ENCODE measurements at places on chromosomes 1 and 21. TPM values are rescaled to one million over a fixed set of nuclear protein-coding genes. Genes with fewer than 3 reads are reported as not detected.

The BACE2 gene
- 80.6 TPM for total RNA-seq

- no peak overlapping the region for H3K4me3 ChIP-seq
- H3K36me3 ChIP-seq: no peaks in the 10 kb centered on the region
- no peaks in the 10 kb centered on the region for H3K27me3 ChIP-seq
- no peak overlapping the region for H3K27ac ChIP-seq
- no peaks in the 10 kb centered on the region for H3K4me1 ChIP-seq
These were observed 4.7 kb downstream of the AGPAT3 start for GRCh38 chr21:43869486-43870325.

- no peaks in the 10 kb centered on the region for H3K36me3 ChIP-seq
- H3K27me3 ChIP-seq: no peaks in the 10 kb centered on the region
- no peak overlapping the region for H3K4me3 ChIP-seq
- no peak overlapping the region for H3K27ac ChIP-seq
- no peaks in the 10 kb centered on the region for H3K4me1 ChIP-seq
These were observed 154.8 kb downstream of the BACH1 start for GRCh38 chr21:29453511-29453910.

DNA sequence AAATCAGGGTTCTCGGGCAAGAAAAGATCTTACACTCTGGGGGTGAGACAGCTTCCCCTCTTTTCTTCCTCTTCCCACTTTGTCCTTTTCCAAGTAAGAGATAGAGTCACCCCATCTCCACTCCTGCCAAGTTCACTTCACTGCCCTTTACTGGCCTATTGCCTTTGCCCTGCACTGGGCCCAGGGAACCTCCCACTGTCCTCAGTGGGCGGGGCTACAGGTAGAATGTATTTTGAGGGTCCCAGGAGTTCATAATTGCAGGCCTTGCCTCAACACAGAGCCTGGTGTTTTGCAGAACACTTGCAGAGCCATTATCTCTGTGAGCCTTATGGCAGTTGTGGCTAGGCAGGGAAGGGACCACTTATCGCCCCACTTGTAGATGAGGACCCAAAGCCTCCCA, 3.3 kb downstream of the AMPD2 start:
- no peak overlapping the region for H3K4me3 ChIP-seq
- DNase-seq: no peak
- peaks cover 37% of the 10 kb centered on the region for H3K4me1 ChIP-seq
- H3K27ac ChIP-seq: no peak overlapping the region
- no peaks in the 10 kb centered on the region for H3K27me3 ChIP-seq
- H3K36me3 ChIP-seq: peaks cover 4% of the 10 kb centered on the region

DNA sequence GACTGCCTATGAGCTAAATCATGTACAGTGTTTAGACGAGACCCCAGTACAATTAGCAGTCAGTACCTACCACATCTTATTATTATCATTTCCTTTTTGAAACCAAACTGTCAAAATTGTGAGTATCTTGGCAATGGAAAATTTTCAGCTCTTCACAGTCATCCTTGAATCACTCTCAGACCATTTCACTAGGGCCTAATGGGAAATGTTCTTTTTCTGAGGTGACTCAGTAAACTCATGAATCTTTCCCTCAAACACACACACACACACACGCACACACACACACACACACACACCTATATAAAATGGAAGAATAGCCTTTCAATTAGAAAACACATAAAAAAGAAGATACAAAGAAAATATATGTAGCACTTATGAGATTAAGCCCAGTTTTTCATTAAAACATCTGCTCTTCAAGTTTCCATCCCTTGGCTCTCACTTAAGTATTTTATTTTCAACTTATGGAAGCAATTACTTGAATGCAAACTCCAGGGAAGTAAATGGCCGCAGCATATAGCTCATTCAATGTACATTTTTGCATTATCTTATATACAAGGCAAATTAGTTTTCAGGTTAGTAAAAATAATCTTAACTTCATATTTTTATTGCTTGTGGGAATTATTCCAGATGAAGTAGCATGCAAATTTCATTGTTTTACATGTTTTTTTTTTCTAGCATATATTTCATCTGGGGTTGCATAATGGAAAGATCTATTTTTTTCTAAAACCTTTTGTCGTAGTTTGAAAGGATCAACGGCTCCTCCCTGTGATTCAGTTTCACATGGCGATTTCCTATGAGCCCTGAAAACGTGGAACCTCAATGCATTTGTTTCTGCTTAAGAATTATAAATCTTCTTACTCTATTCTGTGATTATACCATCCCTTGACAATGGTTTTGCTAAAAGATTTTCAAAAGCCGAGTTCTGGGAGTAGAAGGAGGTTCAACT, 46.3 kb upstream of the TMPRSS15 start:
- H3K4me1 ChIP-seq: no peaks in the 10 kb centered on the region
- no peak for DNase-seq
- no peaks in the 10 kb centered on the region for H3K36me3 ChIP-seq
- no peaks in the 10 kb centered on the region for H3K27me3 ChIP-seq
- no peak overlapping the region for H3K27ac ChIP-seq
- H3K4me3 ChIP-seq: no peak overlapping the region

- H3K27me3 ChIP-seq: no peaks in the 10 kb centered on the region
- no peaks in the 10 kb centered on the region for H3K36me3 ChIP-seq
- H3K4me3 ChIP-seq: no peak overlapping the region
- DNase-seq: no peak
- no peak overlapping the region for H3K27ac ChIP-seq
These were observed 328.7 kb downstream of the PTPRC start for GRCh38 chr1:198967566-198967965.

- no peak overlapping the region for H3K27ac ChIP-seq
- no peaks in the 10 kb centered on the region for H3K27me3 ChIP-seq
- H3K4me3 ChIP-seq: no peak overlapping the region
- no peak for DNase-seq
These were observed 18.0 kb downstream of the C8A start for GRCh38 chr1:56872597-56872996.

The MNDA gene
- total RNA-seq: 3.6 TPM

The FALEC gene
- not detected for total RNA-seq

- no peaks in the 10 kb centered on the region for H3K4me1 ChIP-seq
- H3K36me3 ChIP-seq: no peaks in the 10 kb centered on the region
- no peak overlapping the region for H3K27ac ChIP-seq
- no peak for DNase-seq
- H3K4me3 ChIP-seq: no peak overlapping the region
These were observed 239.0 kb upstream of the ZP4 start for GRCh38 chr1:238129677-238130076.

- no peak for DNase-seq
- no peaks in the 10 kb centered on the region for H3K36me3 ChIP-seq
- H3K4me1 ChIP-seq: no peaks in the 10 kb centered on the region
- H3K27ac ChIP-seq: no peak overlapping the region
These were observed 250.6 kb upstream of the NFIA start for GRCh38 chr1:60831780-60832179.

GRCh38 chr1:231563247-231563646, 34.8 kb downstream of the TSNAX start:
- no peak overlapping the region for H3K27ac ChIP-seq
- no peaks in the 10 kb centered on the region for H3K27me3 ChIP-seq
- H3K4me1 ChIP-seq: no peaks in the 10 kb centered on the region
- H3K4me3 ChIP-seq: no peak overlapping the region
- H3K36me3 ChIP-seq: peaks cover 45% of the 10 kb centered on the region
- DNase-seq: no peak

The LORICRIN gene
- total RNA-seq: not detected

The C1orf21 gene
- 46.5 TPM for total RNA-seq

- H3K36me3 ChIP-seq: no peaks in the 10 kb centered on the region
- H3K27ac ChIP-seq: no peak overlapping the region
- no peaks in the 10 kb centered on the region for H3K27me3 ChIP-seq
These were observed 104.6 kb upstream of the ZC3H11B start for GRCh38 chr1:219717536-219717935.

GRCh38 chr1:219124163-219124562, 49.5 kb upstream of the LYPLAL1 start:
- H3K4me1 ChIP-seq: peaks cover 9% of the 10 kb centered on the region
- H3K36me3 ChIP-seq: no peaks in the 10 kb centered on the region
- no peak overlapping the region for H3K4me3 ChIP-seq
- H3K27ac ChIP-seq: peak overlapping the region; percentile 18
- no peaks in the 10 kb centered on the region for H3K27me3 ChIP-seq

GRCh38 chr1:39564340-39564739, 12.2 kb downstream of the PABPC4 start:
- H3K36me3 ChIP-seq: peaks cover 7% of the 10 kb centered on the region
- H3K4me1 ChIP-seq: no peaks in the 10 kb centered on the region
- DNase-seq: no peak

GRCh38 chr1:240927821-240928220, 315.9 kb upstream of the GREM2 start:
- H3K4me1 ChIP-seq: no peaks in the 10 kb centered on the region
- H3K27ac ChIP-seq: no peak overlapping the region
- H3K27me3 ChIP-seq: no peaks in the 10 kb centered on the region
- DNase-seq: no peak
- H3K4me3 ChIP-seq: no peak overlapping the region

GRCh38 chr1:189983166-189983890, 494.3 kb downstream of the BRINP3 start:
- no peak overlapping the region for H3K27ac ChIP-seq
- H3K4me3 ChIP-seq: no peak overlapping the region
- no peaks in the 10 kb centered on the region for H3K4me1 ChIP-seq
- H3K36me3 ChIP-seq: no peaks in the 10 kb centered on the region

DNA sequence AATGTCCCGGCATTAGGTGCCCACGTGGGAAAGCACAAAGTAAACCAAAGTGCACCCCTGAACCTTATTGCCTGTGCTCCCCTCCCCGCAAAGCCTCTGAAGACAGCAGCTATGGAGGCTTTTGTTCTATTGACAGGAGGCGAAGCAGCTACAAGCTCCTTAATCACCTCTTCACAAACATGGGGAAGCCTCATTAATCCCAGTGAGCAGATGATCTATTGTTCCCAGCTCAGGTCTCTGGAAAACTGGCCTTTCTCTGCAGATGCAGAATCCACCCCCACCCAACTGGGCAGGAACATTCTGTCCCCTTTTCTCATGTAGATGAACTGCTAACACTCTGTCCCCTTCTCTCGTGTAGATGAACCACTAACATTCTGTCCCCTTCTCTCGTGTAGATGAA, 190.5 kb upstream of the CSF3R start:
- no peak overlapping the region for H3K4me3 ChIP-seq
- H3K36me3 ChIP-seq: no peaks in the 10 kb centered on the region
- no peaks in the 10 kb centered on the region for H3K4me1 ChIP-seq
- peaks cover 15% of the 10 kb centered on the region for H3K27me3 ChIP-seq
- H3K27ac ChIP-seq: no peak overlapping the region

- no peak for DNase-seq
- H3K27me3 ChIP-seq: no peaks in the 10 kb centered on the region
- no peaks in the 10 kb centered on the region for H3K36me3 ChIP-seq
- H3K27ac ChIP-seq: peak overlapping the region; percentile 70
These were observed 2.5 kb downstream of the ATP1B1 start for GRCh38 chr1:169108863-169109560.

- no peak overlapping the region for H3K27ac ChIP-seq
- no peaks in the 10 kb centered on the region for H3K4me1 ChIP-seq
- DNase-seq: no peak
- H3K4me3 ChIP-seq: no peak overlapping the region
These were observed 23.6 kb downstream of the LAMC2 start for GRCh38 chr1:183209533-183210158.

The MINDY1 gene
- 51.6 TPM for total RNA-seq

GRCh38 chr1:34761176-34761761, 1.7 kb downstream of the GJB4 start:
- no peaks in the 10 kb centered on the region for H3K27me3 ChIP-seq
- no peak overlapping the region for H3K27ac ChIP-seq
- no peaks in the 10 kb centered on the region for H3K36me3 ChIP-seq
- DNase-seq: no peak
- H3K4me3 ChIP-seq: no peak overlapping the region

GRCh38 chr1:17768651-17769241, 13.6 kb downstream of the ACTL8 start:
- no peak overlapping the region for H3K4me3 ChIP-seq
- no peaks in the 10 kb centered on the region for H3K4me1 ChIP-seq
- no peaks in the 10 kb centered on the region for H3K36me3 ChIP-seq
- no peak for DNase-seq
- no peak overlapping the region for H3K27ac ChIP-seq

The CFHR5 gene
- not detected for total RNA-seq

Measured in tibial nerve (tissue), 4 donors.